A549 treated with dexamethasone at 1 μM for 4 hours (cell line): ENCODE measurements at places on chromosomes 5 and 9. TPM values are rescaled to one million over a fixed set of nuclear protein-coding genes. Genes with fewer than 3 reads are reported as not detected.

Gene XRCC4
- 8.9 to 11.7 TPM (median 9.8 TPM) in 5 replicates for total RNA-seq

Gene PCDHGB2
- 0.05 to 0.16 TPM (median 0.11 TPM) in 5 replicates for total RNA-seq

Gene PPP3R2
- total RNA-seq = not detected in 5 replicates

Gene PKD2L2
- 0.05 TPM in 1 of 5 replicates, not detected in the others for total RNA-seq
